Activated CD4-positive, alpha-beta T cell treated with anti-CD3 and anti-CD28 coated beads, Interleukin-2, amount 10 ng/mL, durations not matched to agents 24 days and 14 days (primary cell): ENCODE measurements at places on chromosomes 2 and 18. TPM values are rescaled to one million over a fixed set of nuclear protein-coding genes. Genes with fewer than 3 reads are reported as not detected.

GRCh38 chr2:218777276-218777990 lies 4.5 kb upstream of the CYP27A1 start:
- no peak for DNase-seq

- no peak for DNase-seq
Observed at GRCh38 chr2:179139506-179139905, 89.6 kb upstream of the CCDC141 start.

GRCh38 chr2:32792416-32792815 lies 154.3 kb upstream of the LTBP1 start:
- no peak for DNase-seq

DNA sequence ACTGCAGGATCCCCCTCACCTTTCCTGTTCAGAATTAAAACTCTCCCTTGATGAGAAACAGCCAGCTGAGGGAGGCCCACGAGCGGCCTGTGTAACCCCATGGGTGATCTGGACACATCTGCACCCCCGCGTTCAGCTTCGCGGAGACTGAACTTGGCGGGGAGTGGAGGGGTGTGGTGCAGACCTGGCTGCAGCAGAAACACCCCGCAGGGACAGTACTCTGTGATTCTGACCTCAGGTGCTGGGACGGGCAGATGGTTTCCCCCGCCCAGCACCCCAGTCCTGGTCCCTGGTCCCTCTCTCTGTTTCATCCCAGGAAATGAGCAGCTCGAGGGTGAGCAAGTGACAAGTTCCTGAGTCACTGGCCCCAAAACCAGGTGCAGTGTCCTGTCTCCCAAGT lies 41.2 kb downstream of the GBX2 start:
- DNase-seq: no peak

CD28 gene
- total RNA-seq: 130 and 132 TPM in 2 replicates

DSG1 gene
- total RNA-seq: not detected in 2 replicates

TMEM198 gene
- 3.1 and 3.4 TPM in 2 replicates for total RNA-seq
